ENCODE measurements at places on chromosomes 6 and 20. TPM values are rescaled to one million over a fixed set of nuclear protein-coding genes. Genes with fewer than 3 reads are reported as not detected.

The C20orf204 gene
- 1.1 TPM for polyA plus RNA-seq

The COL11A2 gene
- 5.0 TPM for polyA plus RNA-seq

The SCGN gene
- polyA plus RNA-seq = 0.14 TPM

The OOEP gene
- not detected for polyA plus RNA-seq

The PDYN gene
- 0.46 TPM for polyA plus RNA-seq

The ZSCAN12 gene
- 14.6 TPM for polyA plus RNA-seq

The DUSP15 gene
- 17.1 TPM for polyA plus RNA-seq

The C6orf15 gene
- not detected for polyA plus RNA-seq

The NINL gene
- polyA plus RNA-seq = 57.6 TPM

The FKBP1C gene
- polyA plus RNA-seq = 3.1 TPM

The SLC22A7 gene
- 1.4 TPM for polyA plus RNA-seq

DNA sequence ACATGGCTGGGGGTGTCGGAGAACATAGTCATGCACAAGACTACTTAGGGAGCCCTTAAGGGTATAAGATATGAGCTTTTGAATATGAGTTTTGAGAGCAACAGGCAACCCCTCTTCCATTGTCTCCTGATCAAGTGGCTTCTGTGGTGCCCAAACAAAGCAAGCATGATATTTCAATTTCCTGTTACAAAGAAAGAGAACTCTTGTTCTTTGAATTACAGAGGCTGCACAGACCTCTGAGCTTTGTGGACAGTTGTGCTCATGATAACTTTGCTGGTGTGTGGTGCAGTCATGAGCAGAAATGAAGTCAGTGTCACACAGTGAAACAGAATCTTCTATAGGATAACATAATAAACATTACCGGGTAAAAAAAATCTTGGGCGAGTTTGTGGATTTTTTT is 66.8 kb upstream of the THEMIS start:
- no peak for DNase-seq

- DNase-seq = no peak
These were observed 135.3 kb downstream of the LINC00237 start for GRCh38 chr20:20970841-20971240.

GRCh38 chr20:61634376-61635145 is 382.5 kb downstream of the CDH4 start:
- no peak for DNase-seq

DNA sequence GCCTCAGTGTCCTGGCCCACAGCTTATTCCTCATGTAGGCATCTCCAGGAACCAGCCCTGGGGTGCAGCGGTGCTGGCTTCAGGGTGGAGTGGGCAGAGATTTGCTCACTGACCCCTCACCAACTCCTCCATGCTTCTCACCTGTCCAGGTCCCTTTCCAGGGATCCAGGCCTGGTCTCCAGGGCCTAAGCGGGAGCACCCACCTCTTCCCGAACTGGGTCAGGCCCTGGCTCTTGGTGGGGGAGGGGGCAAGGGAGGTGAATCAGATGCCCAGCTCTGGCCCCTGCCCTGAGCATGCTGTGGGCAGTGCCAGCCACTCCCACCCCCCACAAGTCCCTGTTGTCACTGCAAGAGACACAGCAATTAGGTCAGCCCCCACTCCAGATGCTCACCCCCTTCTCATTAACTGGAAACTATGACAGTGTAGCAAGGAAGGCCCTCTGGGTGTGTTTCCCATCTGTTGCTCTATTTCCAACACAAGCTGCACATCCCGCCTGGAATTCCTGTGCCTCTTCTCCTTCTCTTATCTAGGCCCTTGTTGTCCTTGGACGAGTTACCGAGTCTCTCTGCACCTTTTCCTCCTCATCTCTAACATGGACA is 37.0 kb downstream of the MDFI start:
- DNase-seq = no peak

GRCh38 chr6:10495029-10495428 is 26.1 kb upstream of the GCNT2 start:
- DNase-seq = no peak

GRCh38 chr6:50289366-50289765 is 239.6 kb upstream of the DEFB112 start:
- no peak for DNase-seq

DNA sequence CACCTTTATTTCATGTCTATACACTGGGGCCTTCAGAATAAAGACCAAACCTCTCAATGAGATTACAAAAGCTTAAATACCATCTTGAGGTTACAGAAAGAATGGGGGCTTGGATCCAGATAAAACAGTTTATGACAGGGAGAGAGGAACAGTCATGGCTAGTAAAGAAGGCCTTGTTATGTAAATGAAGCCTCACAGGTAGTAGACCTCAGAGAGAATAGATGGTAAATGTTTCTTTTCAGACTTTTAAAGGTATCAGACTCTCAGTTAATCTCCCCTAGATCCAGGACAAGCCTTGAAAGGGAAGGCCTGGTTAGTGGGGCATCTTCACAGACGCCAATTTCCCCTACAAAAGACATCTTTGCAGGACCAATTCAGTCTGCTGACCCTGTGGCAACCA is 1325.6 kb downstream of the HACE1 start:
- DNase-seq = no peak

DNA sequence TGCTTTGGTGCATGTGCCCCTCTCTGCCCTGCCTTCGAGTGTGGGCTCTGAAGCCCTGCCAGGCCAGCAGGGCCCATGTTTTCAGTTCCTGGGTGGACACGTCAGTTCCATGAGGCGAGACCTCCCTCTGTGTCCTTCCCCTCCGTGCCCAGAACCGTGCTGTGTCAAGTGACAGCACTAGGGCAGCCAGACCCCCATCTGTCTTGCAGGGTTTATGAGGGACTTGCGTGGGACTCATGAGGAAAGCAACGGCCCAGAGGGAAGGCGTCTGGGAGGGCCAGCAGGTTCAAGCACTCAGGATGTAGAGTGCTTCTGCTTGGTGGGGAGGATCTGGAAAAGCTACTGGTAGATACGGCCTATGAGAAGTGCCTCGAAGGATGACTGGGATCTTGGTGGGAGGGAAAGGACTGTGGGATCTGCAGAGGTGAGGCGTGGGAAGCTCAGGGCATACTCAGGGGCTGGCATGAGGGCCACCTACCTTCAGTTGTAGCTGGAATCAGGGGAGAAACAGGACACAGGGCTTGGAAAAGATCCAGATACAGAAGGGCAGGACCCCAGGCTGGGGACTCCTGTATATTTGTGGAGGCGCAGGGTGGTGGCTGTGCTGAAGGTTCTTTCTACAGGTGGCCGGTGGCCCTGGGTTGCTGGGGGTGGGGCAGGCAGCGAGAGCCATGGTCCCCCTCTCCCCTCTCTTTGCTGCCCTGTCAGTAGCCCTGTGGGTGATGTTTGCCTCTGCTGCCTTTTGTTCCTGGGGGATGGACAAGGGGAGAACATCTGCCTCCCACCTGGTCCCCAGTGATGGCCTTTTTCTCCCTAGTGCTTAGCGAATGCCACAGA is 5.5 kb downstream of the NPEPL1 start:
- no peak for DNase-seq

DNA sequence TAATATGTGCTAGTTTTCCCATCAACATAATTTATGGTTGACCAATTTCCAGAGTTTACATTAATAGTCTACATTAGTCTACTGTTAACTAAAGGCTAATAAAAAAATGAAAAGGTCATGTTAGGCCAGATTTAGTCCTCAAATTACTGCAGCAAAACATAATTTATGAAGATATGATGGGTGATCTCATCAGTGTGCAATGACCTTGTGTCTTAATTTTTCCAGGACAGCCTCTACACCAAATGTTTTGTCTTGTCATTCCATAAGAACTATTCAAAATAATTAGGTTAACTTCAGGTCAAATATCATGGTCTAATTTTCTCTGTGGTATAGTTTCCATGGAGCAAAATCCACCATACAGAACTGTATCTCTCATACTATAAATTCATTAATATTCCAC is 234.2 kb downstream of the COL12A1 start:
- no peak for DNase-seq

- DNase-seq = no peak
These were observed 103.5 kb downstream of the GJA10 start for GRCh38 chr6:89997456-89998445.

- no peak for DNase-seq
These were observed 26.6 kb downstream of the FOXC1 start for GRCh38 chr6:1636272-1636825.

DNA sequence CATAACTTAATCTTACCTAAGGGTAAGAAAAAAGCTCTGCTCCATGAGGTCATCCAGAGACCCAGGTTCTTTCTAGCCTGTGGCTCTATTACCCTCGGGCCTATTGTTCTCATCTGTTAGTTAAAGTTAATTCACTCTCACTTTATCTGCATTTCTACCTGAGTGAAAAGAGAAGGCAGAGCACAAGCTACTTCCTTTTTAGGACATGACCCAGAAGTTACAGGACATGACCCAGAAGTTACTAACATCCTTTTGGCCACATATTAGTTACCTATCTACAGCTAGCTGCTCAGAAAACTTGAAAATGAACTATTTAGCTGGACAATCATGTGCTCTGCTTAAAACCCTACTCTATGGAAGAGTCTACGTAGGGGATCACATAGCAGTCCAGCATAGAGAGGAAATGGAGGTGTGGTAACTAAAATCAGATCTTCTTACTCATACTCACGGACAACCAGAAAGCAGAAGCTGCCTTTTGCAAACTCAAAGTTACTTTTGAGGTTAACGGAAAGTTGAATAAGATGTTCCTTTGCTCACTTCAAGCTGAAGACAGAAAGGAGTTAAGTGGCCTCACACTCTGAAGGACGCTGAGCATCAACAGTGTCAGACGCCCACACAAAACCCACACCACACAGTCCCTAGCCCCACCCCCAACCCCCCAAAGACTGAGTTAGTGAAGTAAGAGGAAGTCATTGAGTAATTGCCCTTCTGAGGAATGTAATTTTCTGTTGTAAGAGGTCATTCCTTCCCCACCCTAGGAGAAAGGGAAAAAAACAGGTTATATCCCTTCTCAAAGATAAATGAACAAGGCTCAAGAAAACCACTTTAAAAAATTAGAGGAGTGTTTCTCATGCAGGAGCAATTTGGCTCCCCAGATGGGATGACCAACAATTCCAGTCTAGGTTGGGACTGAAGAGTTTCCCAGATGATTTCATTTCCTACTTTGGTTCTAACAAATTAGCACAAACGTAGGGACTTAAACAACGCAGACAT is 45.9 kb upstream of the TAB2 start:
- no peak for DNase-seq

GRCh38 chr6:42984924-42985475 is 630 bp downstream of the PPP2R5D start:
- no peak for DNase-seq

DNA sequence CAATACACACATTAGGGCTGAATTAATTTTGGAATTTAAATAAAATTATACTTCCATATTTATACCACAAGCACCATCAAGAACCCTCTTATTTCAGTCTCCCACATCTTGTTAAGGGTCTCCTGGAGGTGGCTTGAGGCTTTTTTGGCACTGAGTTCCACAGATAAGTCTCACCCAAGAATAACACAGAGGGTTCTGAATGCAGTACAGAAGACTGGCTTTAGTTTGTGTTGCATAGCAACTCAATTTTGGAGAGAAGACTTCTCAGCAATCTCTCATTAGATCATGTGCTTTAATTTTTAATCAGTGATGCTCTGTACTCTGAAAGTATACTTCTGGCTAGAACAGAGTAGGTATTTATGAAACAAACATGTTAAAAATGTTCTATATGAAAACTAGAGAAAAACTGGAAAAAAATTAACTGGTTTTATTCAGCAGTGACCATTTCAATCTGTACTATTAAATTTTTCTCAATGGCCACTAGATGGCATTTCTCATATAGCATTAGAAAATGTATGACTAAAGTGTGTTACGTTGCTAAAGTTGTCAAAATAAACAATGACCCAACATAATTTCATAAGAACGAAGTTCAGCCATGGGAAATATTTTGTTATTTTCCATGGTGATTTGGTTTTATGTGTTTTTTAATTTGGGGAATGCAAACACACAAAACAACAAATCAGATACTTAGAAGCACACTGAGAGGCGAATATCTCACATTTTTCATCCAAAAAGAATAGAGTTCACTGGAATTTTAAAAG is 32.7 kb upstream of the MAP7 start:
- DNase-seq = no peak

DNA sequence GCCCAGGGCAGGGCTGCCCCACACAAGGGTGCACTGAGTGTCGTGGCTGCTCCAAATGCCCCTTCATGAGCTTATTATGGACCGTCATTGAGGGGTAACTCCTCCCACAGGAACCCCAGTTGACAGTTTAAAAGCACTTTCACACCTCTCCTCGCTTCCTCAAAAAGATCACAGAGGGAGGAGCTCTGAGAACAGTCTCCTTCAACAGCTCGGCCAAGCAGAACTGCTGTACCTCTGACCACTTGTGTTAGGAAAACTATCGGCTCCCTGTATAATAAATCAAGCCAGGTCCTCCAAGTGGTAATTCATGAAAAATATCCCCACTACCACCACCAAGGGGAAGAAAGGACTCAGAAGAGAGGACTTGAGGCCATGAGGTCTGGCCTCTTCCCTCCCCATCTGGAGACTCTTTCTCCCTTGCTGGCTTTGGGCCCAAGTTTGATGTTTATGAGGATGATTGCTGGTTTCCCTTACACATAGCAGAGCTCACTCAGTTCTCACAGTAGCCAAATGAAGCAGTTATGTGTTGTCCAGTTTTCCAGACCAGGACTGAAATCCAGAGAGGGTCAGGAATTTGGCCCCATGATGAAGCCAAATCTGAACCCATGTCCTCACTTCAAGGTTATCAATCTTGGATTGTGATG is 8.7 kb downstream of the SNX21 start:
- DNase-seq = no peak

- no peak for DNase-seq
These were observed 78.5 kb downstream of the RAMACL start for GRCh38 chr6:166507809-166508564.

DNA sequence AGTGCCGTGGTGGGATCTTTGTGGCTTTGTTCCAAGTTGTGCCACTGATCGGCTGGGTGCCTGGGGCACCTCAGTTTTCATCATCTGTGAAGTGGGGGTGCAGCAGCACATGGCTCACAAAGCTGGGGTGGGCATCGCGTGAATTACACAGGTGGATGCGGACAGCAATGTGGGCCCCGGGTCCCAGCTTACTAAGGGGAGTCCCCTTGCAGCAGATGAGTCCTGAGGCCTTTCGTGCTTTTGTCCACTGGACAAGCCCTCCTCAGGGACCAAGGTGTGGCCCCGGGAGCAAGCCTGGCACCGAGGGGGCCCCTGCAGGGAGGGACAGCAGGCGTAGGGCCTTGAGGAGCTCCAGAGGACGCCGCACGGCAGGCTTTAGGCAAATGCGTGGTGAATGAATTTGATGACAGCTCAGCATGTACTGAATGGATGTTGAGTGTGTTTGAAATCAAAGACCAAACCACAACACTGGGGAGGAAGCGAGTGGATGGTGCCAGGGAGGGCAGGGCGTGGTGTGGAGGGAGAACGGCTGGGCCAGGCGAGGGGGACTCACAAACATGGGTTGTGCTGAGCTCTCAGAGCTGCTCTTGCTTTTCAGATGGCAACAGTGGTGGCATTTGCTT is 53.2 kb downstream of the IRF4 start:
- no peak for DNase-seq

GRCh38 chr6:157520596-157521361 is 139.8 kb downstream of the ZDHHC14 start:
- no peak for DNase-seq

- no peak for DNase-seq
These were observed 713 bp upstream of the ELMO2 start for GRCh38 chr20:46406986-46407670.

- no peak for DNase-seq
These were observed at the start of gene RAET1L for GRCh38 chr6:150025201-150025917. RAET1L (minus strand) TSS chr6:150025532; CDS start chr6:150025471, 61 bp downstream.
